ENCODE measurements at places on chromosomes 12 and 14.

- DNase-seq, result no peak
Measured at GRCh38 chr12:58564721-58565120, 355.6 kb downstream of the LRIG3 start.

- no peak for DNase-seq
Measured at GRCh38 chr14:106562451-106562850, 1036.1 kb downstream of the TMEM121 start.

DNA sequence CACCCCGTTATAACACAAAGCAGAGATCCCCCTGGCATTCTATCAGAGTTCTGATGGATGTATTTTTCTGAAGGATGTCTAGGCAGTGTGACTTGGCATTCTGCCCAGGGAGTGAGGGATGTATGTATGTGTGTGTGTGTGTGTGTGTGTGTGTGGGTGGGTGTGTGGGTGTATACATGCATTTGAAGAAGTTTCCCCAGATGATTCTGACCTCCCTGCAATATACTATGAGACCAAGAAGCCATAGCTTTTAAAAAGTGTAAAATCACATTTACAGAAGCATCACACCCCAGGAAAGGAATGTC, 59.7 kb upstream of the NAP1L1 start:
- DNase-seq, result no peak

GRCh38 chr12:105986779-105987684, 151.7 kb downstream of the NUAK1 start:
- no peak for DNase-seq

DNA sequence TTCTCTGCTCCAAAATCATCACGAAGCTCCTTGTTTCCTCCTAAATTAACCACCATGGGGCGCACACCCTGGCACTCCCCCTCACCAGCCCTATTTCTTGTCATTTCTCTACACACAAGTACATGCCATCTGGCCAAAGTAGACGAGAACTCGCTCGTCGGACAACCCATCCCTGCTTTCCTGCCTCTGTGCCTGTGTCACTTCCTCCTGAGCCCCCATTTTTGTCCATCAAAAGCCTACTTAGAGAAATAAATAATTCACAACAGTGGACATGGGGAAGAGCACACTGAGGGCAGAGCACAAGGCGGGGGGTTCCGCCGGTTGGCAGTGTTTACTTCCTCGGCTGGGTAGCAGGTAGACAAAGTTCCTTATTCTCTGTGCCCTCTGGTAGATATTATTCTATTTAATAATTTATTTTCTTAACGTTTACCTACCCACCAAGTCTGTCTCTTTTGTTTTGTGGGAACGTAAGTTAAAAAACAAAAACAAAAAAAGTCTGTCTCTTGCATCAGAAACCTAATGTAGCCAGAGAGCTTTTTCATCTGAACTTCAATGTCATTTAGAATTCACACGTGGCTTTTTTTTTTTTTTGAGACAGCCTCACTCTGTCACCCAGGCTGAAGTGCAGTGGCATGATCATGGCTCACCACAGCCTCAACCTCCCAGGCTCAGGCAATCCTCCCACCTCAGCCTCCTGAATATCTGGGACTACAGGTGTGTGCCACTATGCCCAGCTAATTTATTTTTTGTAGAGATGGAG, 6.0 kb downstream of the VPS37B start:
- no peak for DNase-seq

DNA sequence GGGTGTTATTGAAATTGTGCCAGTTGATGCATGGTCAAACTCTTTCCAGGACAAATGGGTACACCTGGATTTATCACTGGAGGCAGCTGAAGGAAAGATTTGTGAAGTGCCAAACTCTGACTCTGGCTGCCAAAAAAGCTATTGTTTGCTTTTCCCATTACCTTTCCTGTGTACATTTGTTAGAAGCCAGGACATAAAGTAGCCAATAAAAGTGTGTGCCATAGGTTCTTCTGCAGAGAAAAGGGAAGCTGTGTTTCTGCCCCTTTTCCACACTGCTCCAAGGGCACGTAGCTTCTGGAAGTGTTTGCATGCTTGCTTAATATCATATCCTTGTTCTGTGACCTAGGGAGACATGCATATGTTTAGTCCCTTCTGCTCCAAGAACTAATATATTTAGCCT, 1114.4 kb downstream of the SLC16A7 start:
- DNase-seq, result no peak

DNA sequence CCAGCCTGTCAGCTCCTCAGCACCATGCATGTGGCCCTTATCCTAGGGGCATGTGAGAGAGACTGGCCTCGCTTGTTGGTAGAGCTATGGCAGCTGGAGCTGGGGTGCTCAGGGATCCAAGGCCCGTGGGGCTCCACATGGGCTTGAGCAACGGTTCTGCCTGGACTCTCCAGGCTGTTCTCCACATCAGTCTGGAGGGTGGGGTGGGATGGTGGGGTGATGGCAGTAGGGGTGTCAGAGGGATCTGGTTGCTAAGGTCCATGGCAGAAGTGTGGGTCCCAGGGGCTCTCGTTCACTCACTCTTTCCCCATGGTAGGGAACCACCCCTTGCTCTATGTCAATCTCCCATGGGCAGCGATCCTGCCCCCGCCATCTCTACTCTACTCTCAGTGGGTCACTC, 622.6 kb downstream of the LRFN5 start:
- no peak for DNase-seq

GRCh38 chr12:6074979-6075585, 49.4 kb downstream of the VWF start:
- DNase-seq, result no peak

DNA sequence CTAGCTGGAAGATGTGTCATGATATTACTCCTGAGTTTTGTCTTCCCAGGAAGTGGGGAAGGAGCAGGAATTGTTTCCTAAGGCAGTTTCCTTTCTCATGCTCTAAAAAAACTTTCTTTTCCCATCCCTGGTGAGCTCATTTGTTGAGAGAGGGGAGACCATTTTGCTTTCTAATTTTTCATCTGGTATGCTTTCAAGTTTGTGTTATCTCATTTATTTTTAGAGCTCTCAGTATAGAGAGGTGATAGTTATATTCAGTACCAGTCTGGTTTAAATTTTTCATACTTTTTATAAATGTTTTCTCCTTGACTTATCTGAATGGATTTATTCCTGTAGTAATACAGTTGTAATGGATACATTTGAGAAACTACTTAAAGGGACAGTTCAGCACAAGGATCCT, 79.6 kb downstream of the FBXW8 start:
- no peak for DNase-seq

- DNase-seq, result no peak
Measured at GRCh38 chr14:61644175-61644574, 51.1 kb upstream of the HIF1A start.

DNA sequence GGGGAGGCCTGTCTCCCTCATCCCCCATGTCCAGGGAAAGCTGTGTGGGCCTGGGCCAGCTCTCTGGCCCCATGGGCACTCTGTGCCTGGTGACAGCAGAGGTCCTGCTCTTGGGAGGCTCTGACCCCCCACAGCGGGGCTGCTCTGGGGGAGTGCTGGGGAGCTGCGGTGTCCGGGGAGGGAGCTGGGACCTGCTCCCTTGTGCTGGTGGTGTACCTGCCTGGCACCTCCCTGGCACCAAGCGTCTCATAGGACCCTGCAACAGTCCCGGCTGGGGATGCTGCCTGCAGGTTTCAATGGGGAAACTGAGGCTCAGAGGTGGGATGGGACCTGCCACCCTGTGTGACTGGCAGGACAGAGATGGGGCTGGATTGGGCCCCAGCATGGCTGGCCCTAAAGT, 111.3 kb downstream of the KIF26A start:
- no peak for DNase-seq

Data from NCI-H1092 (cell line).